ENCODE measurements at places on chromosomes 4 and X. TPM values are rescaled to one million over a fixed set of nuclear protein-coding genes. Genes with fewer than 3 reads are reported as not detected.

Gene USP53
- 45.3 TPM for total RNA-seq

DNA sequence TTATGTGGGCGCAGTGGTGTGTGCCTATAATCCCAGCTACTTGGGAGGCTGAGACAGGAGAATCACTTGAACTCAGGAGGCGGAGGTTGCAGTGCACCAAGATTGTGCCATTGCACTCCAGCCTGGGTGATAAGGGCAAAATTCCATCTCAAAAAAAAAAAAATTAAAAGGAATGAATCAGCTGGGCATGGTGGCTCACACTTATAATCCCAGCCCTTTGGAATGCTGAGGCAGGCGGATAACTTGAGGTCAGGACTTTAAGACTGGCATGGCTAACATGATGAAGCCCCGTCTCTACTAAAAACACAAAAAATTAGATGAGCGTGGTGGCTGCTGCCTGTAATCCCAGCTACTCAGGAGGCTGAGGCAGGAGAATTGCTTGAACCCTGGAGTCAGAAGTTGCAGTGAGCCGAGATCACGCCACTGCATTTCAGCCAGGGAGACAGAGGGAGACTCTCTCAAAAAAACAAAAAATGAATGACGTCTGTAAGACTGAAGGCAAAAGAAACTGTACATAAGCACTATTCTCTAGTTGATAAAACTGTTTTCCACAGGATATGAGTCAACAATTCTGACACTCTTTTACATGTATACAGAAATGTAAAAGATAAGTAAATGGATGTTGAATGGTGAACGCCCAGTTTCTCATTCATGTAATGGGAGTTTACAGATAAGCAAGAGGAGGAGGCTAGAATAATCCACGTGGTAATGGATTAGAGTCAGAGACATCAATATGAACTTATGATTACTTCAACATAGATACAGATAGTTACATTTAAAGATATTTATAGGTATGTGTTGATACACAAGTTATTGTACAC, 22.2 kb downstream of the CENPC start:
- no peaks in the 10 kb centered on the region for H3K4me1 ChIP-seq
- peak overlapping the region; percentile 24 for H3K27ac ChIP-seq
- H3K27me3 ChIP-seq = no peaks in the 10 kb centered on the region
- no peak for DNase-seq
- no peaks in the 10 kb centered on the region for H3K36me3 ChIP-seq

Gene TSPAN7
- 0.91 TPM for total RNA-seq

- H3K27me3 ChIP-seq = no peaks in the 10 kb centered on the region
- H3K27ac ChIP-seq = no peak overlapping the region
- H3K4me3 ChIP-seq = no peak overlapping the region
- no peaks in the 10 kb centered on the region for H3K4me1 ChIP-seq
- no peaks in the 10 kb centered on the region for H3K36me3 ChIP-seq
These were observed 335.7 kb upstream of the FSTL5 start for GRCh38 chr4:162499478-162499877.

DNA sequence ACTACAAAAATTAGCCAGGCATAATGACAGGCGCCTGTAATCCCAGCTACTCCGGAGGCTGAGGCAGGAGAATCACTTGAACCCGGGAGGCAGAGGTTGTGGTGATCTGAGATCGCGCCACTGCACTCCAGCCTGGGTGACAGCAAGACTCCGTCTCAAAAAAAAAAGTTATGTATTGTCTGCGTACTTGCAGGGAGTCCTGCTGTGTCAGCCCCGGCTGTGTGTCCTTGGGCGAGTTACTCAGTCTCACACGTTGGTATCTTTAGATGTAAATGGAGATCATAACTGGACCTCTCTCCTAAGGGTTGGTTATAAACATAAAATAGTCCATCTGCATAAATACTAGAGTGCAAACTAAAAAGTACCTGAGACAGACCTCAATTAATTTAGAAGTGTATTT, 22.7 kb upstream of the TBC1D14 start:
- H3K27me3 ChIP-seq = no peaks in the 10 kb centered on the region
- no peak overlapping the region for H3K4me3 ChIP-seq
- H3K36me3 ChIP-seq = no peaks in the 10 kb centered on the region
- H3K4me1 ChIP-seq = peaks cover 3% of the 10 kb centered on the region
- no peak for DNase-seq

Gene KCND1
- 0.88 TPM for total RNA-seq

Gene TMEM150C
- total RNA-seq = 5.0 TPM

DNA sequence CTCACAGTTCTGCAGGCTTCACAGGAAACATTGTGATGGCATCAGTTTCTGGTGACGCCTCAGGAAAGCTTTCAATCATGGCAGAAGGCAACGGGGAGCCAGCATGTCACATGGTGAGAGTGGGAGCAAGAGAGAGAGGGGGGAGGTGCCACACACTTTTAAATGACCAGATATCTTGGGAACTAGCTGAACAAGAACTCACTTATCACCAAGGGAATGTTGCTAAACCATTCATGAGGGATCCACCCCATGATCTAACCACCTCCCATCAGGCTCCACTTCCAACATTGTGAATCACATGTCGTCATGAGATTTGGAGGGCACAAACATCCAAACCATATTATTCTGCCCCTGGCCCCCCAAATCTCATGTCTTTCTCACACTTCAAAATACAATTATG, 43.3 kb upstream of the GPR173 start:
- H3K4me1 ChIP-seq = no peaks in the 10 kb centered on the region
- H3K36me3 ChIP-seq = no peaks in the 10 kb centered on the region
- H3K27me3 ChIP-seq = no peaks in the 10 kb centered on the region
- H3K27ac ChIP-seq = no peak overlapping the region
- DNase-seq = no peak
